ENCODE measurements at places on chromosomes 5 and 9. TPM values are rescaled to one million over a fixed set of nuclear protein-coding genes. Genes with fewer than 3 reads are reported as not detected.

The TIMD4 gene
- polyA plus RNA-seq = 0.50 TPM

The PLPPR1 gene
- polyA plus RNA-seq = 125 TPM

The ZDHHC11B gene
- polyA plus RNA-seq = 24.9 TPM

The EFCAB9 gene
- polyA plus RNA-seq = not detected

The MCC gene
- polyA plus RNA-seq = 22.9 TPM

The ADGRV1 gene
- polyA plus RNA-seq = 72.0 TPM

The QRFP gene
- polyA plus RNA-seq = 0.51 TPM

The LCN9 gene
- not detected for polyA plus RNA-seq

The EQTN gene
- polyA plus RNA-seq = 0.33 TPM

The SEMA6A gene
- 120 TPM for polyA plus RNA-seq

The RASEF gene
- polyA plus RNA-seq = 0.74 TPM

The GMCL2 gene
- not detected for polyA plus RNA-seq

The INSYN2B gene
- 3.2 TPM for polyA plus RNA-seq

The CER1 gene
- 0.49 TPM for polyA plus RNA-seq

The TMEM252 gene
- polyA plus RNA-seq = 0.38 TPM

The HCN1 gene
- polyA plus RNA-seq = 8.9 TPM

The VDAC1 gene
- polyA plus RNA-seq = 230 TPM

The SLC36A3 gene
- polyA plus RNA-seq = not detected

The DDX4 gene
- polyA plus RNA-seq = 0.24 TPM

The GPX3 gene
- 25.5 TPM for polyA plus RNA-seq

The CDHR2 gene
- polyA plus RNA-seq = 23.0 TPM

The MAMDC4 gene
- 15.9 TPM for polyA plus RNA-seq

The SLC45A2 gene
- polyA plus RNA-seq = 0.46 TPM

The PCA3 gene
- polyA plus RNA-seq = 2.2 TPM

The FOXD4L4 gene
- not detected for polyA plus RNA-seq

The SUSD3 gene
- 5.6 TPM for polyA plus RNA-seq

The NDST1 gene
- 81.1 TPM for polyA plus RNA-seq

The FREM1 gene
- polyA plus RNA-seq = 40.0 TPM

The PRR16 gene
- 3.2 TPM for polyA plus RNA-seq

The OBP2B gene
- polyA plus RNA-seq = not detected

The KLHL3 gene
- polyA plus RNA-seq = 8.9 TPM

The SURF1 gene
- 37.9 TPM for polyA plus RNA-seq

The PWWP2A gene
- polyA plus RNA-seq = 23.9 TPM

The PCDHGB2 gene
- polyA plus RNA-seq = 14.0 TPM

The TEX48 gene
- not detected for polyA plus RNA-seq

The YTHDC2 gene
- 25.6 TPM for polyA plus RNA-seq

The PTGES gene
- polyA plus RNA-seq = 7.8 TPM

The RAI14 gene
- polyA plus RNA-seq = 17.3 TPM

The NUTM2G gene
- 2.3 TPM for polyA plus RNA-seq

The ZNF346 gene
- 29.0 TPM for polyA plus RNA-seq

The GHR gene
- polyA plus RNA-seq = 11.3 TPM

The SOHLH1 gene
- polyA plus RNA-seq = 0.43 TPM

The TCF7 gene
- polyA plus RNA-seq = 9.4 TPM

The SPINK4 gene
- not detected for polyA plus RNA-seq

The KIAA1958 gene
- polyA plus RNA-seq = 11.0 TPM

The KIF4B gene
- 0.11 TPM for polyA plus RNA-seq

The MEGF10 gene
- 18.5 TPM for polyA plus RNA-seq

All from spinal cord (tissue), 10 donors.